Stimulated activated CD4-positive, alpha-beta T cell treated with anti-CD3 and anti-CD28 coated beads, Interleukin-15, amount 100 ng/mL, for 1 hour (primary cell): ENCODE measurements at places on chromosomes 7 and 10.

DNA sequence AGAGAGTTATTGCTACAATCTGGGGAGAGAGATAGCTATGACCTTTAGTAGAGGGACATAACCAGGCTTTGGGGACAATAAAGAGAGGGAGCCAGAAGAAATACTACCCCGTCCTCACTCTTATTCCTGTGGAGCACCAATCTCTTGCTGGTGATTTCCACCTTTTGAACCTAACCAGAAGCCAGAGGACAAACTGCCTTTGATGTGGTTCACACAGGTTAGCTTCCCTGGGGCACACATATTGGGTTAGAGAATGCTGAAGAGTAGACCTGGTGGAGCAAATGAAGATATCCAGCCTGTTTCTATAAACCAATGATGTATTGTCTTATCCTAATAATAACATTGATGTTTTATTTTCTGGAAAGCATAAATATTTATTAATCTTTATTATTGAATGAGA lies 399.3 kb downstream of the HTR7 start:
- DNase-seq = no peak

GRCh38 chr10:118034791-118035261 lies 11.9 kb downstream of the RAB11FIP2 start:
- no peak for DNase-seq

- no peak for DNase-seq
Observed at GRCh38 chr7:27663989-27664331, 1.3 kb upstream of the HIBADH start.

GRCh38 chr10:96666741-96667140 lies 53.6 kb downstream of the PIK3AP1 start:
- no peak for DNase-seq

DNA sequence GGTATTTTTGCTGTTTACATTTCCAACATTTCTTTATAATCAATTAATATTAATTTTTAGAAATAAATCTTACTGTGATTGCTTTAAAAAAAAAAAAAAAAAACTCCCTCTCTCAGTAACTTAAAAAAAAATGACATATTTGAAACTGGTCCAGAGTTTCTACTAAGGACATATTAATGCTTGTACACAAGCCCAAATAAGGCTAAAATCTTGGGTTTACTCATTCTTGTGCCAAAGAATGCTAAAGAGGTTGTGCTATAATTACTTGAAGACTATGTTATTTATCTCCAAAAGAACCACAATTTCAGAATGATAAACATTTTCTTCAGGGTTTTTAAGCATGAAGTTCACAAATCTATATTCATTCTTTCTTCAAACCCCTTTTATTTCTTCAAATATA lies 39.4 kb upstream of the PHF14 start:
- DNase-seq = no peak

GRCh38 chr10:74898201-74898976 lies 72.0 kb downstream of the KAT6B start:
- DNase-seq = no peak

DNA sequence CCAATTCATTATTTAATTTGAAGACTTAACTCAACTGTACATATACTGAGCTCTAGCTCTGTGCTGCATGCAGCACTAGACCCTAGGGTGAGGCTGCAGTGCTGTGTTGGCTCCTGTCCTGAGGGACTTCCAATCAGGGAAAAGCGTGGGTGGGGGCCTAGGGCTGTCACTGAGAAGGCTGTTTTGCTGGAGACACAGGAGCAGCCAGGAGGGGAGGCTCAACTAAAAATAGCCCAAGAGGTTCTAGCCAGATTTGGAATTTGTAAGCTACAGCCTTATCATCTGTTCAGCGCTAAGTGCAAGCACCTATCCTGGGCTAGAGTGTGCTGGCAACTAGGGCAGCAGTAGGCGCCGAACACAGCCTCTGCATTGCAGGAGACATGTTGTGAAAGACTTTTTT lies 121.1 kb downstream of the VWC2 start:
- DNase-seq = no peak

GRCh38 chr7:6268907-6269306 lies 3.5 kb downstream of the CYTH3 start:
- no peak for DNase-seq

GRCh38 chr7:101386558-101387231 lies 24.0 kb downstream of the COL26A1 start:
- no peak for DNase-seq

DNA sequence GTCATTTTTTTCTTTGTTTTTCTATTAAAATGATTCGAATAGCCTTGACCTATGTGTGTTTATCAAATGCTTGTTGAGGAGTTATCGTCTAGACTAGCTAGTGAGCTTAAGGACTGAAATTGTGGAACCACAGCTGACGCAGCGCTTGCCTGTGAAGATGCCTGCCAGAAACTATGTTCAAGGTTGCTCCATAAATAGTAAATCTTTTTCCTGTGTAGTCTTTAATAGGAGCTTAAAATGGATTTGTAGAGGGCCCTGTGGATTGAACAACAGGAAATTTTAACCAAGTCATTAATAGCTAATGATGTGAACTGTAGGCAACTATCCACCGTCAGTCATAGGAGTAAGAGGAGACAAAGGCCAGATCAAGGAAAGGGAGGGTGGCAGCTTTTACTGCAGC lies 145.1 kb downstream of the GNAI1 start:
- DNase-seq = no peak

DNA sequence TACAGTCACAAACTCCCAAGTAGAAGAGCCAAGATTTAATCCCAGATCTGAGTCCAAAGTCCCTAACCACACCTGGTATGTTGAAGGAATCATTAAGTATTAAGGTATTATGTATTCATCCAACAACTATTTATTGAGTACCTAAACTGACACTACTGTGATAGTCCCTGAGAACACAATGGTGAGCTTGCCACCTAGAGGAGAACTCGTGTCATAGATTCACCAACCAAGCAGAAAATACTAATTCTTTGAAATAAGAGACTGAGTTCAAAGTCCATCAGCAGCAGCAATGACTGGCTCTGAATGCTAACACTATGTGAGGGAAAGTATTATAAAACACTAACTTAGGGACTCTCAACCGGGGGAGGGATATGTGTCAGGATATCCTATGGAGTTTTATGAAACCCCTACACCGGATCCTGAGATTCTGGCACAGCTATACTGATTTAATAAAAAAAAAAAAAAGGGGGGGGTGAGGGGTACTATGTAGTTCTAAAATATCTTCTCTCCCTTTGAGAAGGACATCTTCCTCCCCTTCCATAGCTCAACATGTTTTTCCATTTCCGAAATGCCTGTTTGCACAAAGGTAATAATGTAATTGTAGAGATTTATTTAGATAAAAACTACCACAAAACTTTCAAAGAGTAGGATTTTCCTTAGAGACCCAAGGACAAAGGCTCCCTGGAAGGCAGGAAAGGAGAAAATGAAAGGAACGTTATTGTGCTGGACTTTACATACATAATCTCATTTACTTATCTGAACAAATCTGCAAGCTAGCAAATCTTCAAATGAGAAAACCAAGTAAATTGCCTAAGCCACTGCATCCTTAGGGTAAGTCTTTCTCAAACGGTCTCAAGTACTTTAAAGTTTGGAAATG lies 1.6 kb downstream of the NCOA4 start:
- DNase-seq = no peak

GRCh38 chr7:98870807-98871491 lies 1.1 kb upstream of the TMEM130 start:
- no peak for DNase-seq

- peak; percentile 58 for DNase-seq
Observed at GRCh38 chr7:151875942-151876898, 695 bp downstream of the PRKAG2 start.

GRCh38 chr10:24360282-24361127 lies 151.6 kb downstream of the KIAA1217 start:
- no peak for DNase-seq

- DNase-seq = no peak
Observed at GRCh38 chr10:114492351-114493037, 88.2 kb upstream of the AFAP1L2 start.

- DNase-seq = no peak
Observed at GRCh38 chr10:86712317-86712707, 44.0 kb downstream of the LDB3 start.

- DNase-seq = no peak
Observed at GRCh38 chr10:50219646-50220045, 31.7 kb downstream of the ASAH2 start.

GRCh38 chr7:23065974-23066373 lies 39.6 kb upstream of the KLHL7 start:
- no peak for DNase-seq

- no peak for DNase-seq
Observed at GRCh38 chr10:12579954-12580858, 230.9 kb downstream of the CAMK1D start.

- DNase-seq = no peak
Observed at GRCh38 chr7:103795787-103796186, 193.7 kb downstream of the RELN start.

DNA sequence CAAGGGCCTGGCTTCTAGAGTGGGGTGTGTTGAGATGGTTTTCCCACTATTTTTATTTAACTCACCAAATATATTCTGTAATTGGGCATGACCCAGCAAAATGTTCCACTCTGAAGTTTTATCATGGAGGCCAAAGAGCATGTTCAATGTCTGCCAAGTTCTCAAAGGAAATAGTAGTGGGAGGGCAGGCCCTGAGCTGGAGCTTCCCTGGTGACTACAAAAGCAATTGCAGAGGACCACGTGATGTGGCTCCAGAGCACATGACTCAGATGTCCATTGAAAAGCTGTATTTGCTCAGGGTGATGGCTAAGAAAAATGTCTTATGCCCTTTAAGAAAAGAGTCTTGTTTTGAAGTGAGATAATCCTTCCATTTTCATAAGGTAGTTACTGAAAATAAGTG lies 1024.8 kb downstream of the LRMDA start:
- no peak for DNase-seq

DNA sequence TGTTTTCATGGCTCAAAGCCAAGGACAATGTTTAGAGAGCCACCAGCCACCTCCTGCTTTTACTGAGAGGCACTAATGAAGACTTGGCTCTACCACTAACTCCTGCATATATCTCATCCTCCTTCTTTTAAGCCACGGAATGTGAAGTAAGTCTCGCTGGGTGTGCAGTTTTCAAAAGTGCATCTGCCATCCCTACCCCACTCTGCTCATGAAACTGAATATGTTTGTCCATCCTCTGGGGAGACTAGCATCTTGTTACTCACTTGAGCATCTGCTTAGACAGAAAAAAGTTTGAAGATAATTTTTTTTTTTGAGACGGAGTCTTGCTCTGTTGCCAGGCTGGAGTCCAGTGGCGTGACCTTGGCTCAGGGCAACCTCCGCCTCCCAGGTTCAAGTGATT lies 40.8 kb downstream of the EPDR1 start:
- DNase-seq = no peak

DNA sequence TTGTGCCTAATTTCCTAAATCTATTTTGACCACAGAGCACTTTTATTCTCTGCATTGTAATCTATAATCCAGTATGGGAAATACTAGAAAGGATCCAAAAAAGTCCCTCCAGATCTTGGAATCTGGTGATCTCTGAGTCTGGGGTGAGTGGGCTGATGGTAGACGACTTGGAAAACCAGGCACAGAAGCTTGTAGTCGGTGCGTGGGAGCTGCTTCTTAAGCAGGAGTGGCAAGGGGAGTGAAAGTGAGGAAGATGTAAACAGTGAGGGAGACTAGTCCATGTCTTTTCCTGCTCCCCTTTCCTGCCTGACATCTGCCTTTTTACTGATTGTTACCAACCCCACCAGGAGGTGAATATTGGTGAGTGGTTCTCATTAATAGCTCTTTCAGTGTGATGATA lies 6.8 kb downstream of the AUTS2 start:
- no peak for DNase-seq

- no peak for DNase-seq
Observed at GRCh38 chr10:13587391-13587790, 626 bp downstream of the PRPF18 start.

- no peak for DNase-seq
Observed at GRCh38 chr7:38554586-38554985, 76.6 kb downstream of the AMPH start.

DNA sequence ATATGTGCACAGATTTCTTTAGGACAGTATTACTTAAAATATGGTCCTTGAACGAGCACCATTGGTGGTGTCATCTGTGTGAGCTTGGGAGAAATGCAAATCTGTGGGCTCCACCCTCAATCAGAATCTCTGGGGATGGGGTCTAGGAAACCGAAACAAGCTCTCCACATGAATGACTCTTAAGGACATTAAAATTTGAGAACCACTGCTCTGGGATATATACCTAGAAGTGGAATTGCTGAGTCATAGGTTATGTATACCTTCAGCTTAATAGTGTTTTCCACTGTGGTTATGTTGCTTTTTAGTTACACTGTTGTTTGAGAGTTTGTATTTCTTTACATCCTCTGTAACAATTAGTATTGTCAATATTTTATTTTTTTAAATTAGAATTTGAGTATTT lies 24.0 kb downstream of the ZNRF2 start:
- DNase-seq = no peak

GRCh38 chr10:12501841-12502525 lies 152.6 kb downstream of the CAMK1D start:
- DNase-seq = no peak

GRCh38 chr10:70976063-70976695 lies 87.8 kb upstream of the PCBD1 start:
- no peak for DNase-seq

GRCh38 chr7:43589133-43589478 lies 6.2 kb downstream of the STK17A start:
- DNase-seq = no peak

GRCh38 chr10:27433976-27434375 lies 70.1 kb upstream of the RAB18 start:
- DNase-seq = no peak

GRCh38 chr7:44814919-44815318 lies 18.4 kb downstream of the PPIA start:
- no peak for DNase-seq

GRCh38 chr7:44539669-44540506 lies 1.2 kb downstream of the NPC1L1 start:
- no peak for DNase-seq

GRCh38 chr7:139718141-139718540 lies 59.7 kb downstream of the HIPK2 start:
- DNase-seq = no peak
